ENCODE measurements at places on chromosomes 3 and 15.

- DNase-seq: no peak
Measured at GRCh38 chr15:92780843-92781242, 119.3 kb upstream of the CHD2 start.

- no peak for DNase-seq
Measured at GRCh38 chr3:193457526-193457925, 79.0 kb upstream of the ATP13A5 start.

GRCh38 chr15:87419344-87419743 is 837.2 kb downstream of the NTRK3 start:
- no peak for DNase-seq

DNA sequence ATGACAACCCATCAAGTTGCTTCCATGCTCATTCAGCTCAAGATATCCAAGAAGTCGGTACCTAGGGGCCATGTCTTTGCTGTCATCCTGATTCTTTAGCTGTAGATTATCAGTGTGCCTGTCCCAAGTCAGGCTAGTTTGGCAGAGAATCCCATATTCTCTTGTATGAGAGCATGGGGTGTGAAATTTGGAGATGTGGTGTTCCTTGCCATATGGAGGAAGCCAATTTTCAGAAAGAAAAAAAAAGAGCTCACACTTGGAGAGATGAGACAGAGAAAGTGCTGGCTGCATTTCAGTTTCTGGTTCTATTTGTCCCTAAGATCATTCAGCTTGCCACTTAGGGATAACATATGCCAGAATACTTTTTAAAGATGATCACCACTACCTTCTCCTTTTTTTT is 52.3 kb upstream of the SLC4A7 start:
- no peak for DNase-seq

GRCh38 chr3:98741121-98741716 is 21.9 kb upstream of the ST3GAL6 start:
- DNase-seq: no peak

GRCh38 chr3:116836286-116836685 is 126.7 kb downstream of the TUSC7 start:
- DNase-seq: no peak

DNA sequence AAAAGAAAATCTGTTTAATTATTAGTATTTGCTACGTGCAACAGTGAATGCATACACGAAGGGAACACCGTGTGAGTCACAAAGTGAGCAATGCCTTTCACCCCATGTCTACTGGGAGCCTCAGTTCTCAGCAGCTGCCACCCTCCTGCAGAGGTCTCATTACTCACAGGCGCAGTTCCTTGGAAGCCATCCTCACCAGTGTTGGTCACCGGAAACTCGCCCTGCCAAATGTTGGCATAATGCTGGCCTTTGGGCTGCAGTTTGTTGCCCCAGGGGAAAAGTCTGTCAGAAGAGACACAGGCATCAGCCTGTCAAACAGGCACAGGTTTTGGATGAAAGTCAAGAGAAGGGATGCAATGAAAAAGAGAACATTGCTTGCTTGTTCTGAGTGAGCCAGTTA is 50.1 kb downstream of the SUMF1 start:
- DNase-seq: no peak

- no peak for DNase-seq
Measured at GRCh38 chr3:50749822-50750221, 75.1 kb downstream of the DOCK3 start.

- DNase-seq: no peak
Measured at GRCh38 chr3:42562047-42562907, 19.5 kb downstream of the SEC22C start.

- DNase-seq: no peak
Measured at GRCh38 chr3:124714223-124714853, 15.9 kb upstream of the UMPS start.

GRCh38 chr15:41921167-41921566 is 27.3 kb upstream of the SPTBN5 start:
- DNase-seq: no peak

DNA sequence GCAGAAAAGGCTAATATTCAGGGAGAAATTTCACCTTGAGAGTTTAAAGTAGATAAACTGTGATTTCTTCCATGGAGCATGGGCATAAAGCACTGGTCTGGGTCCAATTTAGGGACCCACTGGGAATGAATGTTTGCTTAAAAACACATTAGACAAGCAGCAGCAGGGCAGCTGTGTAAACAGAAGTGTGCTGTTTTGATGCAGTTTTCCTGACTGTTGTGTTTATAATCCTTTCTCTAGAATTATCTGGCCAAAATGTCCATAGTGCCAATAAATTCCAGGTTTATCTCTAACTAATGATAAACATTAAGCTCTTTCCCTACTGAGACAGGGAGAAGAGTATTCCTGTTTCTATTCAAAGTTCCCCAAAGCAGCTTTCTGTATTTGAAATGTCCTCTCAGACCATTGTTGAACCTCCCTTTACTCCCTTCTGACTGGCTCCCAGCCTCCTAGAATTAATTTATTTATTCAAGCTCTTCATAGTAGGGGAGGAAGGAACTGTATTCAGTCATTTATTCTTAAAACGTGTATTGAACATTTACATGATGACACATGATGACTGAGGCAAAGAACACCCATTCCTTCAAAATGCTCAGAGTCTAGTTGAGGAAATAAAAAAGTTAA is 7.0 kb upstream of the TM4SF18 start:
- DNase-seq: no peak

- DNase-seq: no peak
Measured at GRCh38 chr3:31621314-31621713, 88.6 kb downstream of the STT3B start.

- DNase-seq: no peak
Measured at GRCh38 chr3:77562089-77562488, 522.2 kb downstream of the ROBO2 start.

DNA sequence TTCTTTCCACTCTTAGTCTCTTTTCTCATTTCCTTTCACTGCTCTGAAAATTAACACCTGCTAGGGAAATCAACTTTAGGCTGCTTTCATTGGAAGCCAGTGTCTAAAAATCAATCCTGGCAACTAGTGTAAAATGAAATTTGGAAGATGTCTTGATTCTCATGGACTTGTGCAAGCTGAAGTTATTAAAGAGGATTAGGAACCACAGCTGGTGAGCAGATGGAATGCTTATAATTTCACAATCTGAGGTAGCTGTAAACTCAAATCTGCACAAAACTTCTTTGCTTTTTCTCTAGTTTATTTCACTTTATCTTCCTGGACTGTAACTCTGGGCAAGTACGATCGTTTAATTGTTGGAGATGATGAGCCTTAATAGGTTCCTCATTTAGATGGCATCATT is 175.6 kb downstream of the GHSR start:
- no peak for DNase-seq

GRCh38 chr3:58492494-58492905 is 604 bp downstream of the KCTD6 start:
- DNase-seq: no peak

DNA sequence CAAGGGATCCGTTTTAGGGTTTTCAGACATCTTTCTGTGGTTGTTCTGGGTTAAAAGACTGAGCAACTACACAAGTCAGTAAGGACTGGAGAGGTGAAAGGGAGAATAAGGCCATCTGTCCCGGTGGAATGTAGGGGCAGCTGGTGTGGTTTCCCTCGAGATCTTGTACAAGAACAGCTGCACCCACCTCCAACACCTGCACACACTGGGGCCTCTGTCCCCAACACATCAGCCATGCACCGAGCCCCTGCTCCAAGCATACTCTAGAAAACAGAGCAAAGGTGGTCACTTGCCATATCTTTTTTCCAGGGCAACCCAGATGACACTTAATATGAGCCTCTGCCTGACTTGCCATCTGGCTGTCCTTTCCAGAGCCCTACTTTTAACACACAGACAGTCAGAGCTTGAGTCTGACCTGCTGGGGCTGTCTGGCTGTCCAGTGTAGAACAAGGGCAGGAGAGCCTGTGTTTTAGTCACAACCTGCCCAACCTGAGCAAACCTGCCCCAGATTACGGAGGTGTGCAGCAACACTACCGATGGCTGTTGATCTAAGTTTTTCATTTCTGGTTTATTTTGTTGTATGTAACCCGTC is 12.2 kb downstream of the MAN2A2 start:
- DNase-seq: no peak

- no peak for DNase-seq
Measured at GRCh38 chr15:83324799-83325198, 40.3 kb upstream of the BNC1 start.

DNA sequence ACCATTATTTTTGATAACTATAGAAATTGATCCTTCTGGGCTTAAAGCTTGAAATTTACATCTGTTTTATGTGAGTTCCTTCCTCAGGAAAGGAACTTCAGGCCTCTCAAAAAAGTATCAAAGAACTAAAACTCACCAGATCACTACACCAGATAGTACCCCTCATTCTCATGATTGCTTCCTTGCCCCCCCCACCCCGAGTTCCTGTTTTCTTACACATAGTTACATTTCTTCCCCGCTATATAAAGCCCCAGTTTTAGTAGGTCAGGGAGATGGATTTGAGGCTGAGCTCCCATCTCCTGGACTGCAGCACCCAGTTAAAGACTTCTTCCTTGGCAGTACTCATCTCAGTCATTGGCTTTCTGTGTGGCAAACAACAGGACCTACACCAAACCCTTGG is 80.3 kb upstream of the HRH1 start:
- no peak for DNase-seq

DNA sequence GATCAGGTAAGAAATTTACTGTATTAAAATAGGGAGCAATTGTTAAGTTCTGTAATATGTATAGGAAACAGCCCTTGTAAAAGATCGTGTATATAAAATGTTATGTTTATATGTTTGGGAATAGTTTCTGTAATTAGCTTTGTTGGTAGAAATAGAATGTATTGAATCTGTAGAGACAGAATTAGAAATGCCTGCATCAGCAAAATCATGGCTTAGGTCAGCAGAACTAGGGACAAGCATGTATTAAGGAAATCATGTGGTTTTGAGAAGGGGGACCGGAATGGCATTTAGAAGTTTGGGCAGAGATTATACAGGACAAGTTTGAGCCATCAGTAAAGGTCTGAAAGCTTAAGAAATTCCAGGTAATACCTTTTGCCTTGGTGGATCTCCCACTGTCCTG is 177.9 kb downstream of the ERC2 start:
- DNase-seq: no peak

GRCh38 chr15:76987896-76988860 is 6.7 kb upstream of the PSTPIP1 start:
- DNase-seq: no peak

GRCh38 chr3:46090161-46090591 is 62.9 kb upstream of the XCR1 start:
- DNase-seq: no peak

DNA sequence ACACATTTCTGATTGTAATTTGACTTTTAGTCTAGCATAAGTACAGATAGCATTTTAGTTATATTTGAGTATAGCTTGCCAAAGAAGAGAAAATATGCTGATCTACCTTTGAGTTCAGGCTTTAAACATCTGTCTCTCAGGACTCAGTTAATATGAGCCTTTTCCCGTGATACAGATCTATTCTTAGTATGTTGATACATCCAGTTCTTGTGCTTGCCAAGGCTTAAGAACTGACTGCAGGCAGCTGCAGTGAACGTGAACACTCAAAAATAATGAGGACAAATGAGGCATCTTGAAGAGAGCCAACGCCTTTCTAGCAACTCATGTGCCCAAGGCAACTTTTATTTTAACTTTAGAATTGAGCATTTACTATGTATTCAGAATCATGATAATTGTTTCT is 325.5 kb downstream of the SI start:
- DNase-seq: no peak

DNA sequence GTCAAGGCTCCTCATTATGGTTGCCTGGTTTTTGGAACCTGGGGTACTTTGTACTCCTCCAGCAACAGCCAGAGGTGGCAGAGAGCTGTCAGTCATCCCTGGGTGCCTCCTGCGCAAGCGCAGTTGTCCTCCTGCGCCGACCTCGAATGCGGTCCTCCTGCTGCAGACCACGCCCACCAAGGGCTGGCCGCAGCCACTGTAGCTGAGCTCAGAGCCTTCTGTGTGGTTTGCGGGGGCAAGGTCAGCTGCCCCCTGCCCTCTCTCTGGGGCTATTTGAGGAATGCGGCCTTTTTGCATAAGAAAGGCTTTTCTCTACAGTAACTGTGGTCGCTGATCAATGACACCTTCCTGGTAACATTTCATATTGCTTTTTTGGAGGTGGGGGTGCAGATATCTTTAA is 131.3 kb upstream of the SNRPN start:
- DNase-seq: peak; percentile 54

DNA sequence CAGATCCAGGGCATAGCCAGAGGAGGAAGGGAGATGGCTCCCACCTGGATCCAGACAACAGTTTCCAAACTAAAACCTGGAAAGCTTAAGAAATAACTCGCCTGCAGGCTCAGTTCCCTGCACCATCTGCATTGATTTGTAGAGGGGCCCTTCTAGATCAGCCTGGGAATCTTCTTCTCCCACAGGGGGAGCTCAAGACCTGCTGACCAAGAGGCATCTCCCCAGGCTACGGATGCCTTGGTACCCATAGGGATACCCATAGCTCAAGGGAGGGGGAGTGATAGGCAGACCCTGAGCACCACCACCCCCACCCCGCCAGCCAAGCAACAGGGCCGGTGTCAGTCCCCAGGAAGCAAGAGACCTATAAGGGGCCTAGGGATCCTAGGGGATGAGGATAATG is 28.0 kb upstream of the DCLK3 start:
- peak; percentile 14 for DNase-seq

GRCh38 chr15:58444658-58445332 is 13.0 kb downstream of the LIPC start:
- no peak for DNase-seq

- no peak for DNase-seq
Measured at GRCh38 chr15:101193120-101193644, 58.7 kb downstream of the CHSY1 start.

- no peak for DNase-seq
Measured at GRCh38 chr3:107884719-107885460, 205.9 kb downstream of the CD47 start.

DNA sequence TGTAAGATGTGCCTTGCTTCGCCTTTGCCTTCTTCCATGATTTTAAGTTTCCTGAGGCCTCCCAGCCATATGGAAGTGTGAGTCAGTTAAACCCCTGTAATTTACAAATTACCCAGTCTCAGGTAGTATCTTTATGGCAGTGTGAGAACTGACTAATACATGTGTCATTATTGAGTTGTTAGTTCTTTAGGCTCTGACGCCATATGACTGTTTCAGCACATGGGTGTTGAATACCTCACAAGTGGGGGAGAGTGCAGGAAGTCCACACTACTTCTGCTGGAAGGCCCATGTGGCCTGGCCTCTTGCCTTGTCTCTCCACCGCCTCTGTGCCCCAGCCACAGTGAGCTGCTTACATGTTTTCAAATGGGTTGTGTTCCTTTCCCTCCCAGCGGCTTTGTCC is 28.5 kb downstream of the MFSD1 start:
- DNase-seq: no peak
